ENCODE measurements at places on chromosomes 2 and 18.

DNA sequence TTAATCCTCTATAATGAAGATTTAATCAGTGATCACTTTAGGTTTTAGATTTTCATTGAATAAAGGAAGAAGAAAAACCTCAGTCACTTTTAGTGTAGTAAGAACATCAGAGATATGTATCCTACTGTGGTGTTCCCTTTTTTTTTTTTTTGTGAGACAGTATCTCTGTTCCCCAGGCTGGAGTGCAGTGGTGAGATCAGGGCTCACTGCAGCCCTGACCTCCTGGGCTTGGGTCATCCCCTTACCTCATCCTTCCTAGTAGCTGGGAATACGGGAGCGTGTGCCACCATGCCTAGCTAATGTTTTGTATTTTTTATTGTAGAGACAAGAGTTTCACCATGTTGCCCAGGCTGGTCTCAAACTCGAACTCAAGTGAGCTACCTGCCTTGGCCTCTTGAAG lies 5.1 kb downstream of the SLC39A10 start:
- DNase-seq, result no peak

DNA sequence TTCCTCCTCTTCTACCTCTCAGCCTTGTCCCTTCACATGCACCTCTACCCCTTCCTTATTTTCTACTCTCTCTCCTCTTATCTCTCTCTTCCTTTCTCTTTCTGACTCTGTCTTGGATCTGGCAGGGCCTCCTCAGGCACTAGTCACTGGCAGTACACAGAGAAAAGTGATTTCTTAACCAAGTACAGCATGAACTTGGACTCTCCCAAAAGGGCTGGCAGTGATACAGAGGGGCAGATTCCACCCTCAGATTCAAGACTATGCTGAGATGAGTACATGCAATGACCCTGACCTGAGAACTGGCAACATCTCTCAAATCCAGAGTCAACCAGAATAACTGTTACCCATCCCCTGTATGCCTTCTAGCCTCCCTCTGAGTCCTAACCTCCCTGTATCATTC lies 4.3 kb downstream of the AOX1 start:
- DNase-seq, result no peak

DNA sequence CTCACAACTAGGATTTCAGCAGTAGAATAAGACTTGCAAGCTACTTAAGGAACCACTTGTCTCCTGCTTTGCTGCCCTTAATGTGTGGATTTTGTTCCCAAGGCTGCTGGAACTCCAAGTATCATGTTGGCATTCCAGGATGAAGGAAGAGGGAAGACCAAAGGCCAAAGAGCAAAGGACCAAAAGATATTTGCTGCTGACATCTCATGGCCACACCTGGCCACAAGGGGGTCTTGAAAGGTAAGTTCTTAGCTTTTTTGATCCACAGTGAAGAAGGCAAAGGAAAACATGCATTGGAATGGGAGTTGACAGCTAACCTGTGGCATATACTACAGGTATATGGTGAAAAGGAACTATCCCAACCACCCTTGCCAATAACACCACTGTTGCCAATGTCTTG lies 3.9 kb upstream of the MATN3 start:
- DNase-seq, result no peak

DNA sequence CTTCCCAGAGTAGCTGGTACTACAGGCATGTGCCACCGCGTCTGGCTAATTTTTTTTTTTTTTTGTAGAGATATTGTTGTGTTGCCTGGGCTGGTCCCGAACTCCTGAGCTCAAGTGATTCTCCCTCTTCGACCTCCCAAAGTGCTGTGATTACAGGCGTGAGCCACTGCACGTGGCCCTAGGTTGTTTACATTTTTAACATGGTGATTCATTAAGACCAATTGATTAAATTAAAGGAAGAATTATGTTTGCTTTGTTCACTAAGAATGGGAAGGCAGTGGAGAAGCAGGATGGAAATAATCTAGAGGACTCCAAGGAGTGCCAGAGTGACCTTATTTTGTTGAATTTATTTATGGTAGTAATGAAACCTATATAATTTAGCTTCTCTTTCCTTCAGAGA lies 7.5 kb downstream of the LCLAT1 start:
- DNase-seq, result no peak

GRCh38 chr18:58135183-58135641 lies 91.2 kb downstream of the NEDD4L start:
- DNase-seq, result no peak

DNA sequence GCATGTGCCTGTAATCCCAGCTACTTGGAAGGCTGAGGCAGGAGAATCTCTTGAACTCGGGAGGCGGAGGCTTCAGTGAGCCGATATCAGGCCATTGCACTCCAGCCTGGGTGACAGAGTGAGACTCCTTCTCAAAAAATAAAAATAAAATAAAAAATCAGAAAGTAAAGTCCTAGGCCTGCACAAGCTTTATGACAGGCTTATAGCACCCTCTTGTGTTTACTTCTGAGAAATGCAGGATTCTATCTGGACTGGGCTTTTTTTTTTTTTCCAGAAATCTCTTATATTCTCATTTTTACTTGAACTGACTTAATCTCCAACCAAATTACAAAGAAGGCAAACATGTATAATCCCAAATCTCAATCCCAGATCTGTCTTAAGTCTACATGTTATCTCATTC lies 26.1 kb upstream of the REG3G start:
- DNase-seq, result no peak

DNA sequence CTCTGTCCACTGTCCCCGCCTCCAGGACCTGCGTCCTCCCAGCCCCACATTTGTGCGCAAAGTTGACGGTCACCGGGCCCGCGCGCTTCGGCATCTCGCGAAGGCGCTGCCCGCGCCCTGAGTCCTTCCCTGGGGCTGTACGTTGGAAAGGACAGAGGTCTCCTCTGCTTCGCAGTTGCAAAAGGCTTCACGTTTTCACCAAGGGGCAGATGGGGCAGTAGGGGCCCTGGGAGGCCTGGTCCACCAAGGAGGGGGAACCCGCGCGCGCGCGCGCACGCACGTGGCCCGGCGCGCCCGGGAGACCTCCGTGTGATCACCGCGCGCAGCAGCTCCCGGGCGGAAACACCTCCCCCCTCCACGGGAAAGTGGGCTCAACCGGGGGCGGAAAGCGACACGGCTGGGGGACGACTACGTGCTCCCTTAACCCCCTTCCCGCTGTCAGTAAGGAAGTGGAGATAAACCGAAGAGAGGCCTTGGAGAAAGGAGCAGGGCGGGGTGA lies 21.9 kb downstream of the TEX44 start:
- DNase-seq, result peak; percentile 55
